HFF-Myc (cell line): ENCODE measurements at places on chromosomes 11 and 22.

GRCh38 chr11:99505831-99506230, 485.1 kb downstream of the CNTN5 start:
- no peak for DNase-seq

DNA sequence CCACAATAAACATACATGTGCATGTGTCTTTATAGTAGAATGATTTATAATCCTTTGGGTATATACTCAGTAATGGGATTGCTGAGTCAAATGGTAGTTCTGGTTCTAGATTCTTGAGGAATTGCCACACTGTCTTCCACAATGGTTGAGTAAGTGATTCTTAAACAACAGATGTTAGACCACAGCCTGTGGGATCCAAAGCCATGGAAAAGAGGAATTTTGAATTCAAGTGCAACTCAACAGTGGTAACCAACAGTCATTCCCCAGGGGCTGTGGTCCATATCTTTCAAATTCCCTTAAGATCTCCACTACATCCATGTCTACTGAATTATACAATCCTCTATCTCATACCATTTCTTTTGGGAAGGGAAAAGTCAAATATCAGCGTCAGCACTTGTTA, 321.5 kb downstream of the LARGE1 start:
- no peak for DNase-seq

GRCh38 chr22:24983151-24983550, 30.6 kb downstream of the KIAA1671 start:
- DNase-seq, result no peak

GRCh38 chr11:69000391-69000790, 12.7 kb downstream of the MRGPRF start:
- DNase-seq, result no peak

DNA sequence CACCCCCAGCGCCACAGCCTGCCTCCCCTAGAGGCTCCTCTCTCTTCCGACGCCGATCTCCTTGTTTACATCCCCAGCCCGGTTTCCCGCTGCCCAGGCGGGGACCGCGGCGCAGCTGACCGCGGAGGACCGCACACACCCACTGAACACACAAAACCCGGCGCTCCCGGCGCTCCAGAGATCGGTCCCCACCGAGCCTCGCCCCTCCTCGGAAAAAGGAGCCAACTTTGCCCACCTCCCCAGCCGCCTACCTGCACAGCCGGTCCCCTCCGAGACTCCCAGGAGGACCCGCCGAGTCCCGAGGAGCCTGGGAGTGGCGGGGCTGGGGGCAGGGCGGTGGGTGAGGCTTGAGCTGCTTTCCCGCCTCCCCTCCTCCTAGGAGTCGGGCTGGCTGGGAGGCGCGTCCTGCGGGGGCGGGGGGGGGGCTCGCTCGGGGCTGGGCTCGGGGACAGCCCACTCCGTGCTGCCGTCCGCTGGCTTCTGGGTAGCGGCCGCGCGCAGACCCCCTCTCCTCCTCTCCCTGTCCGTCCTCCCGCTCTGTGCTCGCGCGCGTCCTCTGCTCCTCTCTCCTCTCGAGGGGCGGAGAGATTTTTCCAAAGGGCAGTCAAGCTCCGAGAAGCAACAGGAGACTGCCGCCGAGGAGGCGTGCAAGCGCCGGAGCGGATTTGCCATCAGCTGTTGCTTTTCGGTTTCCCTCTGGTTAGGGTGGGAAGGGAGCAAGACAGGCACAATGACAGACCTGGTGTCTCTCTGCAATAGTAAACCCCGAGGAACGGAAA, at the start of gene FXYD6:
Gene FXYD6, minus strand, starts transcription at position 318 of the 779 bp plus-strand sequence. CDS start 33,882 bp downstream, outside the sequence.
- DNase-seq, result no peak

- no peak for DNase-seq
Measured at GRCh38 chr11:63914896-63915691, 1.9 kb downstream of the RCOR2 start.

GRCh38 chr11:134252346-134253187, 585 bp downstream of the THYN1 start:
- DNase-seq, result no peak

DNA sequence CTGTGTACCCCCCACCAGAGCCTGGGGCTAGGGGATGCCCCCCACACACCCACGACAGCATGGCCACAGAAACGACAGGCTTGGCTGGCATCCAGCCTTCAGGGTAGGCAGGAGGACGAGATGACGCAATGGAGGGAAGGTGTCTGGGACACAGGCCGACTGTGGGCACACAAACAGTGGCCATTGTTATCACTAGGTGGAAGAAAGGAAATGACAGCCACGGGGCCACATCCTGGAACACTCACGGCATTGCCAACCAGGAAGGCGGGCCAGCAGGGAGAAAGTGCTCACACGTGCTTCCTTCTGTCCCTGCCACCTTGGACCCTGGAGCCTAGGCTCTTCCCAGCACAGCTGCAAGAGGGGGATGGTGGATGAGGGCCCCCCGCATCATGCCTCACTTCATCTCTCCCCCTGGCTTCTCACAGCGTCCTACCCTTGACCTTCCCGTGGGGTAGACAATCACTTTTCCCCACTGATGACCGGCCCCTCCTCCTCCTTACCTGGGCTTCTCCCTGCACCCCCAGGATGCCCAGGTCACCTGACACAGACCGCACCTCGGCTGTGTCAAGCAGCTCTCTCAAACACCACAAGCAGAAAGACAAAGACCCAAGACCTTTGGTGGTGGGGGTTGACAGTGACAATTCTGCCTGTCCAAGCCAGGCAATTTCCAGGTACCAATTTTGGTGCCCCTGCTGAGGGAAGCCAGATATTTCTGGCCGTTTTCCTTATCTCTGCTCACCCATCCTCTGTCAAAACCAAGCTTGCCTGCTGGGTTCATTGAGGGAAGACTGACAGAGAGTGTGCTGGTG, 8.6 kb downstream of the PLA2G6 start:
- DNase-seq, result no peak

GRCh38 chr22:44172370-44173108, 8.2 kb upstream of the PARVG start:
- no peak for DNase-seq

- no peak for DNase-seq
Measured at GRCh38 chr11:98561877-98562395, 458.8 kb upstream of the CNTN5 start.

- DNase-seq, result no peak
Measured at GRCh38 chr11:111851636-111852035, 19.7 kb downstream of the ALG9 start.

DNA sequence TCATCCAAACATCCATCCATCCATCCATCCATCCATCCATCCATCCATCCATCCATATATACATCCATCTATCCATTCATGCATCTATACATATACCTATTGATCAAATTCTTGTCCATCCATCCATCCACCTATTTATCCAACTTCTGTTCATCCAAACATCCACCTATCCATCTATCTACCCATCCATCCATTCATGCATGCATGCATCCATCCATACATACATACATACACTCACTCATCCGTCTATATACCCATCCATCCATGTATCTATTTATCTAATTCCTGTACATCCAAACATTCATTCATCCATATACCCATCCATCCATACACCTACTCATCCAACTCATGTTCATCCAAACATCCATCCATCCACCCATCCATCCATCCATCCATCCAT, 19.3 kb upstream of the YWHAH start:
- no peak for DNase-seq

DNA sequence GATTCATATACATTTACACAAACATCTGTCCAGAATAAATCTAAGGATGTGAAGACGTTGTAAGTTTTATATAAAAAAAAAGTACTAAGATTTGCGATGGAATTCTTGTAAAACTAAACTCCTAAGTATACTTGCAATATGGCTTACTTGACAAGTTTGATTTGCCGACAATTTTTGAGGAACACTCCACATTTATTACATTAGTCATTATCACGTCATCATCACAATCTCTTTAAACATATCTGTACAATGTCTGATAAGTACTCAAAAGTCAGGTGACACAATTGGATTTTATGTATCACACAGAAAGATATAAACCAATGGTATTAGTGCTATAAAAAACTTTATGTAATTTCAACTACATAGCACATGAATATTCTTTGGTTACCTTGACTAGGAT, 30.4 kb downstream of the IMMP1L start:
- no peak for DNase-seq

GRCh38 chr11:86678296-86678695, 5.9 kb upstream of the ME3 start:
- no peak for DNase-seq

- no peak for DNase-seq
Measured at GRCh38 chr11:93016595-93016994, 47.1 kb downstream of the MTNR1B start.

- DNase-seq, result no peak
Measured at GRCh38 chr22:20271114-20271994, 3.2 kb upstream of the RTN4R start.

DNA sequence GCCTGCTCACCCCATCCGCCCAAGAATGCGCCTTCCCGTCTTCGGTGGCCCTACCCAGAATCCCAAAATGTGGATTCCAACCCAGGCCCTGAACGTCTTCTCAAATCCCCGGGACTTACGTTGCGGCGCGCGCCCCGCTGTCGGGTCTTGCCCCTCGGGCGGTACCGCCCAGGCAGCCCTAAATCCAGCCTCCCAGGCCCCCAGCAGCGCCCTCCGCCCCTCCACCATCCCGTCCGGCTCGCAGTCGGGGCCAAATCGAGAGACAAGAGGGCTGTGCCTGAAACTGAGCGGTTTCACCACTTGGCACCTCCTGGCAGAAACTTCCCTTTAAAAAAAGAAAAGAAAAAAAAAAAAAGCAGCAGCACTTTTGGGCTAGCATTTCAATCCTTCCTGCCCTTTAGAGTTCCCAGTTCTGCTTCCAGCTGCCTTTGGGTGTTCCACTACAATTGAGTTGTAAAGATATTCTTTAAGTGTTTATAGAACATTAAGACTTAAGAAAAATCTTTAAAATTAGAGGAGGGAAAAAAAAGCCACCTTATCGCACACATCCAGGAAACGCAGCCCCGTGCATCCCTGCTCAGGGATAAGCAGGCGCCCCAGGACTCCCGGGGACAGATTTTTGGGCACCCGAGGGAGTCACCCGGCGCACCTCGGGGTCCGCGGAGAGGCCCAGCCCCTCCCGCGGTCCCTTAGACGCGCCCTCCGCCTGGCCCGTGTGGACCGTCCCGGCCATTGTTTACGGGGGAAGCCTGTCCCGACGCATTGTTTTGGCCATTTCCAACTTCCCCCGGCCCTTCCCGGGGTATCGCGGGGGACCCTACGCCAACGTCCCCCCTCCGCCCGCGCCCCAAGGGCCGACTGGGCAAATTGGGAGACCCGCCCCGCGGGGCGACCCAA, 57.6 kb downstream of the KCNJ4 start:
- DNase-seq, result no peak

- no peak for DNase-seq
Measured at GRCh38 chr11:11909727-11910126, 68.0 kb downstream of the USP47 start.

GRCh38 chr11:65553301-65554001, 4.7 kb downstream of the LTBP3 start:
- no peak for DNase-seq

DNA sequence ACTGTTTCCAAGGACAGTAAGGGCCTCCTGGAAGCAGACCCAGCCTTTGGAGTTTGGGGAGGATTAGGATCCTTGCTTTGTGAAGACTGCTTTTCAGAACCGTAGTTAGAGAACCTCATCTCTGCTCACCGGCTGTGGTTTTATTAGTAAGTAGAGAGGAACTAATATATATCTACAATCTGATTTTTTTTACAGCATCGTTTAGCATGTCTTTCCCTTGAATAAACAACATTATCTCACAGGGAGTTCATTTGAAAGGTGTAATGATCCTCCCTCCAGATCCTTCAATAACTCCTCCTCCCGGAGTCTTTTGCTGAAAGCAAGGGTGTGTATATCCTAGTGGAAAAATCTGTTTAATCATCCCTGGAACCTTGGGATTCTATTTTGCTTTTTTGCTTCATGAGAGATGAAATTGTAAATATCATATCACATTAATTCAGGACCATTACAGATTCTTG, 132.7 kb downstream of the DBX1 start:
- DNase-seq, result no peak

DNA sequence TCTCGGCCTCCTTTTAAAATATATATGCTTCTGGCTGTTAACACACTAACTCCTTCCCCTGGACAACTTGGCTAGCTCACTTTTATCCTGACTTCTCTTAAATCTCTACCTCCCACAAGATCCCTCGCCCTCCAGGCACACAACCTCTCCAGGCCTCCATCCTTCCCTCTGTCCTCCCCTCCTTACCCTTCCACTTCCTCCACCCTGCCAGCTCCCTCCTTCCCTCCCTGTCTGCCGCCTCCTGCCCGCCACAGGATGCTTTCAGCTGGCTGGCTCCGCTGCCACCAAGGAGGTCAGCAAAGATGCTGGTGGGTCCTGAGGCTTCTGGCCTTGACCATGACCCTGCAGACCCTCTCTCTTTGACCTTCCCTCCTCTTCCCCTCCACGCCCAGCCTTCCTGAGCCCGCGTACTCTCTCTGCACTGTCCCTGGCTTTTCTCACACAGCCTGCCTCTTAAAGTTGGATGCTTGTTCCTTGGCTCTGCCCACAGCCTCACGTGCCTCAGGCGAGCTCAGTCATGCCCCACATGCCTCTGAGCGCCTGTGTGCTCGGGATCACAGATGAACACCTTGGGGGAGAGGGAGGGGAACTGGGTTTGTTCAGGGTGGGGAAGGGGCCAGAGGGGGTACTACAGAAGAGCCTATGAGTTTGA, 6.7 kb downstream of the NFAM1 start:
- DNase-seq, result no peak

DNA sequence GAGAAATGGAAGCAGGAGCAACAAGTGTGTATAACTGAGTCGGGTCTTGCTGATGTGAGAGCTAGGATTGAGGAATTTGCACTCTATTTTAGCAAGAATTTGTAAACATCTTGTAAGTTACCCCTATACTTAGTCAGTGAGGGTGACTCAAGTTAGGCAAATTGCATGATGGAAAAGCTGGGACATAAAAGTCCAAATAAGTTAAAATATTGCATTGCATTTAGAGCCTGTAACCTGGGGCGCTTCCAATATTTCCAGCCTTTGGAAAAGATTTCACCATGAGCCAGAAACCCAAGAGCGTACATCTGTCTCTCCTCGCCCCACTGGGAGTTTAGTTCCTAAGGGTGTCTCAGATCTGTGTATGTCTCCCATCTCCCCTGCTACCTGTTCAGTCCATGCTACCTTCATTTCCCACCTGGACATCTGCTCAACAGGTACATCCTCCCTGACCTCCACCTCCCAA, 37.0 kb upstream of the ACCSL start:
- no peak for DNase-seq
